H1 (cell line): ENCODE measurements at places on chromosomes 5 and 9. TPM values are rescaled to one million over a fixed set of nuclear protein-coding genes. Genes with fewer than 3 reads are reported as not detected.

GRCh38 chr9:33202552-33203201 is 35.5 kb upstream of the B4GALT1 start:
- 0 out of 2 replicates have a peak, but pooled peaks cover 1% of the 10 kb centered on the region for H3K27me3 ChIP-seq
- no peak overlapping the region for H3K27ac ChIP-seq
- no peak for DNase-seq
- H3K4me1 ChIP-seq = no peaks in the 10 kb centered on the region

- H3K4me3 ChIP-seq = no peak overlapping the region
- H3K27me3 ChIP-seq = no peaks in the 10 kb centered on the region
- H3K27ac ChIP-seq = no peak overlapping the region
- no peaks in the 10 kb centered on the region for H3K36me3 ChIP-seq
- no peak for DNase-seq
- H3K4me1 ChIP-seq = no peaks in the 10 kb centered on the region
Observed at GRCh38 chr5:169567079-169567478, 16.5 kb upstream of the SPDL1 start.

DNA sequence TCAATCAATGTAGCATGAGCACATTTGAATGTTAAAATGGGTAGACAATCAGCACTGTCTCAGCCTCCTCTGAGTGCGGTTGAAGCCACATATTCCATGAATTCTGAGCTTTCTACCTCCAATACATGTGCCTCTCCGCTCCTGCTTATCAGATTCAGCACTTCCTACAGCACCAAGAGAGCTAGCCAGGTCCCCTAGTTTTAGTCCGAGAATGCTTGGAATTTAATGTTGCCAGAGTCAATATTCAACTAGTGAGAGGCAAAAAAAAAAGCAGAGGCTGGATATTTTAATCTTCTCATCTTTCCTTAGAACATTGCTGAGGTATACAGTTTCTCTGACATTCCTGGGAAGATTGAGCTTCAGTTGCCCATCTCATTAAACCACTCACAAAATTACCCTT is 1979.1 kb upstream of the CDH9 start:
- H3K36me3 ChIP-seq = no peaks in the 10 kb centered on the region
- no peaks in the 10 kb centered on the region for H3K4me1 ChIP-seq
- H3K4me3 ChIP-seq = no peak overlapping the region
- no peaks in the 10 kb centered on the region for H3K27me3 ChIP-seq
- DNase-seq = no peak

DNA sequence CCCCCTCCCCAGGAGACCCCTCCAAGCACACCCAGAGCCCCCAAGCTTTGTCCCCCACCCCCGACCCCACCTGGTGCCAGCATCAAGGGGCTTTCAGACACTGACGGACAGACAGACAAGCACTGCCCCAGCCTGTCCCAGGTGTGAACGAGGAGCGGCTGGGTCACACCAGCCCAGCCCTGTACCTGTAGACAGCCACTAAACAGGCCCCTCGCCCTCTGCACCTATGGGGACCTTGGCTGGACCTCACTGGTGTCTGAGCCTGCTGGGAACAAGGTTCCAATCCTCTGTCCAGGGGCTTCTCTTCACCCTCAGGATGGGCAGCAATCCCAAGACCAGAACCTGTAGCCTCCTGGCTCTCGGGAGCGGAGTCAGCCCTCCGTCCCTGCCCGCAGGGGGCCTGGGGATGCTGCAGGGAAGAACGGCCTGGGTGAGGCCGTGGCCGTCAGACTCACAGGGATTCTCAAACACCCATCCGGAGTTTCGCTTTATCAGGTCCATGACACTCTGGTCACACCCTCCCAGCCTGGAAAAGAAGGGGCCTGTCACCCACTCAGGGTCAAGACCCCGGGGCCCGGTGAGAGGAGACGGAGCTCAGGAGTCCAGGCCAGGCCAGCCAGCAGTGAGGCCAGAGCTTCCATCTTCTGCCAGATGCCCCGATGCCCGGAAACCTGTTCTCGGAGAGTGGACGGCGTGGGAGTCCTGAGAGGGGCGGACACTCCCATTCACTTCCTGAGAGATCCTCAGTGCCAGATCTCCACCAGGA is 2.8 kb downstream of the LCN6 start:
- H3K27me3 ChIP-seq = peaks cover 4% of the 10 kb centered on the region; the same call in 1 of the 2 replicates
- no peak for DNase-seq
- no peak overlapping the region for H3K4me3 ChIP-seq
- H3K4me1 ChIP-seq = peaks cover 2% of the 10 kb centered on the region
- no peaks in the 10 kb centered on the region for H3K36me3 ChIP-seq

The CLPTM1L gene
- 102 and 109 TPM in 2 replicates for total RNA-seq

The GFPT2 gene
- total RNA-seq = 141 and 143 TPM in 2 replicates

The PDZD2 gene
- 6.8 and 8.5 TPM in 2 replicates for total RNA-seq

The GPRIN1 gene
- total RNA-seq = 12.0 and 12.8 TPM in 2 replicates
